Memory B cell (primary cell): ENCODE measurements at places on chromosomes 4 and X.
A peak's percentile ranks its signal among the peaks of the same experiment; 100 is the strongest.

- no peaks in the 10 kb centered on the region for H3K4me1 ChIP-seq
- H3K27ac ChIP-seq, result no peak overlapping the region
- no peak overlapping the region for H3K4me3 ChIP-seq
These were observed 619.4 kb upstream of the SPANXN1 start for GRCh38 chrX:144627947-144628346.

DNA sequence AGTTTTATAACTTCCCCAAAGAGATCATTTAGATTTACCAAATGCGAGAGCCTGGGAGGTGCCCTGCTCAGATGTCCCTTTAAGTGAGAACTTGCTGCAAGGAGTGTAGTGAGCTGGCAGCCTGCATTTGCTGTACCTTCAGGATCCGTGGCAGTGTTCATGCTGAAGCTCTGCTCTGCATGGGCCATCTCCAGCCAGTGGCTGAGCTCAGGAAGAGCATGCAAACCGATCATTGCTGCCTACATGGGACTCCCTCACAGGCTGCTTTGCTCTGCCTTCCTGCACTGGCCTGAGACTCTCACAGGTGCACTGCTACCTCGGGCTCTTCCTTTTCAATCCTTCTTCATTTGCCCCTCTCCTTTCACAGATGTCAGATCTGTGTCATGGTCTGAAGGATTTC, 152.0 kb upstream of the SFRP2 start:
- H3K4me3 ChIP-seq, result no peak overlapping the region
- H3K27ac ChIP-seq, result no peak overlapping the region
- no peak for DNase-seq
- H3K27me3 ChIP-seq, result peaks cover 5% of the 10 kb centered on the region
- H3K4me1 ChIP-seq, result peaks cover 4% of the 10 kb centered on the region

DNA sequence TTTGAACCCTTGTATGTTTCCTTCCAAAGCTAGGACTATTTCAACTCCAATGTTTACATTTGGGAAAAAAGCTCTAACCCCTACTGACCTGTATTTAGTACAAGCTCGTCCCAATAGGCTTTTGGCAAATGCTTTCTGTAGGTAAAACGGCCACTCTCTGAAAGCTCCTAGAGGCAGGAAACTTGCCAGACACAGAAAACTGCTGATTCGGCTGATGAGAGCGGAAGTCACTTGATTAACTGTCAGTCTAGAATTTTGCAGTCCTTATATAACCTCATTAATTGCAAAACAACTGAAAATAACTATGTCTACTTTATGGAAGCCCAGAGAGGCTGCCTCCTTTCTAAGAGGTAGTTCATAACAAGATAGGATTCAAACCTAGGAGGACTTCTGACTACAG, 108.1 kb downstream of the TSPAN7 start:
- no peaks in the 10 kb centered on the region for H3K36me3 ChIP-seq
- H3K4me1 ChIP-seq, result peaks cover 3% of the 10 kb centered on the region
- no peak for DNase-seq
- peaks cover 2% of the 10 kb centered on the region for H3K27me3 ChIP-seq

GRCh38 chr4:147815741-147816140, 83.9 kb downstream of the ARHGAP10 start:
- DNase-seq, result no peak
- H3K4me1 ChIP-seq, result no peaks in the 10 kb centered on the region
- H3K27me3 ChIP-seq, result no peaks in the 10 kb centered on the region
- no peaks in the 10 kb centered on the region for H3K36me3 ChIP-seq

DNA sequence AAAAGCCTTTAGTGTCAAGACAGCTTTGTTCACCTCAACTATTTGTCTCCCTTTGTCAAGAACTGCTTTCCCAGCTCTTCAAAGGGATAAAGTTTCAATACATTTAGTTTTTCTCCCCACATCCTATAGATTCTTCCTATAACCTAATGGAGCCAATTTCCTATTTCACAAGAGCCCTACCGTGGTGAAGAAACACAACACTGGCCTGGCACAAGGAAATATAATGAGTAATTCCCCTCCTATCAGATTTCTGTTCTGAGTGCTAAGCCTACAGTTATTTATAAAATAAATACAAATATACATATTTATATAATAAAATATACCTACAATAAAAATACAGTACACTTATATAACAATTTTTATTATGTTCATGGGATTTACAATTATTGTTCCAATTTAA, 89.9 kb downstream of the SHISA3 start:
- peaks cover 18% of the 10 kb centered on the region for H3K36me3 ChIP-seq
- no peaks in the 10 kb centered on the region for H3K27me3 ChIP-seq
- peaks cover 18% of the 10 kb centered on the region for H3K4me1 ChIP-seq

DNA sequence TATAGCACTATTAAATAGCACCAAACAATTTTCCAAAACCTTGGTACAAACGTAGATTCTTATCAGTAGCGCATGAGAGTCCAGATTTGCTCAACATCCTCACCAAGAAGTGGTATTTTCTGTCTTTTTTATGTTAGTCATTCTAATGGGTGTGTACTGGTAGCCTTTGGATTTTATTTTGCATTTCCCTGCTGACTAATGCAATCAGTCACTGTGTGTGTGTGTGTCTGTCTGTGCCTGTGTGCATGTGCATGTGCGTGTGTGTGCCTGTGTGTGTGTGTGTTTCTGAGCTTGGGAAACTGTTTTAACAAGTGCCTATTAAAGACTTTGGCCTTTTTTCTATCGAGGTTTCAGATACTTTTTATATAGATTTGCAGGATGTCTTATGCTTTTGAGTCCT, 82.2 kb upstream of the MAGEA10 start:
- no peak overlapping the region for H3K27ac ChIP-seq
- no peaks in the 10 kb centered on the region for H3K36me3 ChIP-seq
- H3K4me1 ChIP-seq, result no peaks in the 10 kb centered on the region
- peaks cover 2% of the 10 kb centered on the region for H3K27me3 ChIP-seq

DNA sequence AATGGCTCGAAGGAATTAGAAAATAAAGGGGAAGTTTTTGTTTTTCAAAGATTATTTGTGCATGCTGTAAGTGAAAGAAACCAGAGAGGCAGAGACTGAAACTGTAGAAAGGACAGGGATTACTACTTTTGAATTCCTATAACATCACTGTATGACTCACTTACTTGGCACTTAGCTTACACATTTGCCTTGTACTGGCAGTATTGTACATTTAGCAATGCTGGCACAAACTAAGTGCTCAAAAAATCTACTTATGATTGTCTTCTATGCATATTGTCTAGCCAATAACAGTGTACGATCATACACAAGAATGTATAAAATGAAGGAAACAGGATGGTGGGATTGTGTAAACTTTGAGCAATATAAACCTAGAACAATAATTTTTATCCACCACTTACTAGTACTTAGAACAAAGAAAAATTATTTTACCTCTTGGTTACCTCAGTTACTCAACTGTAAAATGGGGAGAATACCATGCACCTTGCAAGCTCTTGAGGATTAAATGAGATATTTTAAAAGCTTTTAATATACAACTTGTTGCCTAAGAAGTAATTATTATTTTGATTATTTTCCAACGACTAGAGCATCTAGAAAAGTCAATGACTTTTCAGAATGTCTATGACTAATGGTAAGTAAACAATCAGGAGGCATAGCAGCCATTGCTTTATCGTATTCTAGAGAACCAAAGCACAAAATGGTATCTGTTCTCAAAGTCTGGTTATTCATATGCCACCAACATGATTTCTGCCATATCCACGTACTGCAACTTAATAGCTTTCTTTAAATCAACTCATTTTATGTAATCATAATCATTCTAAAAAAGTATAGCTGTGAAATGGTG, 4.7 kb downstream of the FAM120C start:
- no peak for DNase-seq
- H3K4me1 ChIP-seq, result peaks cover 47% of the 10 kb centered on the region
- peak overlapping the region; percentile 8 for H3K27ac ChIP-seq

GRCh38 chr4:93143902-93144301, 684.7 kb upstream of the ATOH1 start:
- H3K4me1 ChIP-seq, result no peaks in the 10 kb centered on the region
- H3K27me3 ChIP-seq, result no peaks in the 10 kb centered on the region
- DNase-seq, result no peak
- no peak overlapping the region for H3K27ac ChIP-seq
- H3K4me3 ChIP-seq, result no peak overlapping the region
- H3K36me3 ChIP-seq, result no peaks in the 10 kb centered on the region

DNA sequence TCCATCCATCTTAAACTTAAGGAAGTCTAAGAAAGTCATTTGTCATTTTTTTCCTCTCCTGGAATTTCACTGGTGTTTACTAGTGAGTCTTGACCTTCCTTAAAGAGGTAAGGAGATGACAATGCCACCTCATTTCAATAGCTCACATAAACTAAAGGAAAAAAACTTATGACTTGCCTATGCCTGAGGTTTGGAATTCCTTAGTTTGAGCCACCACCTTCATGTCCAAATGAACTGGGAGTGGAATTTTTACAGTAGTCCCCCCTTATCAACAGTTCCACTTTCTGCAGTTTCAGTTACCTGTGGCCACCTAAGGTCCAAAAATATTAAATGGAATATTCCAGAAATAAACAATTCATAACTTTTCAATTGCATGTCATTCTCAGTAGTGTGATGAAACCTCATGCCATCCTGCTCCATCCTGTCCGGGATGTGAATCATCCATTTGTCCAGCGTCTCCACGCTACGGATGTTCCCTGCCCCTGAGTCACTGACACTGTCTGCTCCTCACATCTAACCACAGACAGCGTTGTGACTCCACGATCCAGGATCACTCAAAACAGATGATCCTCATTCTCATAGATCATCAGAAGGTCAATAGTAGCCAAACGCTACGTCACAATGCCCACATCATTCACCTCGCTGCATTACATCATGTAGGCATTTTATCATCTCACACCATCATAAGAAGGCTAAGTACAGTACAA, 177.4 kb downstream of the SH3KBP1 start:
- peak overlapping the region; percentile 45 for H3K27ac ChIP-seq
- H3K4me3 ChIP-seq, result no peak overlapping the region
- peaks cover 10% of the 10 kb centered on the region for H3K36me3 ChIP-seq
- DNase-seq, result no peak
- peaks cover 18% of the 10 kb centered on the region for H3K4me1 ChIP-seq

DNA sequence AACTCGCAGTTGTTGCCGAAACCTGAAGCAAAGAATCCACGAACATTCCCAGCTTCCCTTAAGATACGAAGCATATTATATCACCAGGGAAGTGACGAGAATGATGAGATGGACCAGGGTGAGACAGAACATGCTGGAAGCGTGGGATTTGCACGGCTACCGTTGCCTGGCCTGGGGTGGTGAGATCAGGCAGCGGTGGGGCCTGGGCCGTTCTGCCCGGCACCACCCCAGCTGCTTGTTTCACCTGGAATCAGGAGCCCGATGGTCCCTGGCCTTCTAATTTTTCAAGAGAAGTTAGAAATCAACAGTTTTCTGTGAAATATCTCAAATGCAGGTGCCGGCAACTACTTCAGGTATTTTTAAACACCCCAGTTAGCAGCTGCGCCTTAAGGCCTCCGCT, 5.7 kb downstream of the CLDN22 start:
- H3K4me3 ChIP-seq, result no peak overlapping the region
- no peaks in the 10 kb centered on the region for H3K4me1 ChIP-seq
- no peaks in the 10 kb centered on the region for H3K36me3 ChIP-seq
- DNase-seq, result no peak
- peaks cover 9% of the 10 kb centered on the region for H3K27me3 ChIP-seq

DNA sequence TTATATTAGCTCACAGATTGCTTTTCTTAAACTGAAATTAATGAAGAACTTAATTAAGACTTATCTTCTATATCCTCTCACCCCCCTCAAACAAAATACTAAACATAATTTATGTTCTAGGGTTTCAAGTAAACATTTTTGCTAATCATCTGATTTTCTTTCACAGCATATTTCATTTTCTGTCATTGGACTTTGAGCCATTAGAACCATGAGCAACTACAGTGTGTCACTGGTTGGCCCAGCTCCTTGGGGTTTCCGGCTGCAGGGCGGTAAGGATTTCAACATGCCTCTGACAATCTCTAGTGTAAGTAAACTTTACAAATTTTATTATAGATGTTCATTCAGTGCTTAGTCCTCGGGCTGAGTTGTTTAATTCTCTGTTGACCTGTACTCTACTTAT, 3.3 kb downstream of the PDLIM5 start:
- no peak for DNase-seq
- no peak overlapping the region for H3K27ac ChIP-seq
- peaks cover 23% of the 10 kb centered on the region for H3K4me1 ChIP-seq
- peaks cover 5% of the 10 kb centered on the region for H3K36me3 ChIP-seq
- no peaks in the 10 kb centered on the region for H3K27me3 ChIP-seq
- H3K4me3 ChIP-seq, result no peak overlapping the region

GRCh38 chrX:47218280-47218919, at the start of gene CDK16:
TSS of gene CDK16 (plus strand) at chrX:47218681. CDS start at chrX:47223558, 4,877 bp downstream.
- peak within 1 kb of the TSS; percentile 93 for H3K4me3 ChIP-seq
- peak; percentile 66 for DNase-seq
- H3K27ac ChIP-seq, result peak within 1 kb of the TSS; percentile 99
- H3K4me1 ChIP-seq, result peaks cover 35% of the 10 kb centered on the region

- no peak for DNase-seq
- peaks cover 14% of the 10 kb centered on the region for H3K36me3 ChIP-seq
- no peak overlapping the region for H3K4me3 ChIP-seq
- H3K27me3 ChIP-seq, result no peaks in the 10 kb centered on the region
- H3K4me1 ChIP-seq, result no peaks in the 10 kb centered on the region
These were observed 19.9 kb downstream of the CC2D2A start for GRCh38 chr4:15489551-15489950.

DNA sequence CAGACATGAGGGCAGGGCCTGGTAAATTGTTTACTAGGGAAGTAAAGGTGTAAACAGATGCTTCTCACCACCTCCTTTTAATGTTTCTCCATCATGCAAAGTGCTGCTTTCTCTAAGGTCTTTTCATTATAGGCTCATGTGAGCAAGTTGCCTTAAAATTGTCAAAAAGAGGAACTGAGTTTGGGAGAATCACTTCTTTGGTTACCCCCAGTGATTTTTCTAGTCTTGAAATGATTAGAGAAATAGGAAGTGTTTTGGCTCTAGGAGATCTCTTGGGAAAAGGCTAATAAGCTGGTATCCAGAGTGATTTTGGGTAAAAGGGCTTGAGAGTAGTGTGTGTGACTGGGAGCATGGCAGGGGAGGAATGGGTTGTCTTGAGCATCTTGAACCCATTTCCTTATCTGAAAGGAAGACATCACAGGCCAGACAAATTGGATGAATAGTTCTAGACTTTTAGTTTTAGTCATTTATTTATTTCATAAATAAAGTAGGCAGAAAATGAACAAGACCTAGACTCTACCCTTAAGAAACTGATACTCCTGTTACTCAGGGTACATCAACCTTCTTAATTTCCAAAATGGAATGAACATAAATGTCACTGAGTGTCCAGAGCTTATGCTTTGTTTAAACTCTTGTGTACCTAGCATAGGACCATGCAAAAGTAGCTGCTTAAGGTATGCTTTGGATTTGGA, 14.2 kb downstream of the GRPR start:
- no peak for DNase-seq
- no peaks in the 10 kb centered on the region for H3K27me3 ChIP-seq
- no peak overlapping the region for H3K27ac ChIP-seq
- peaks cover 9% of the 10 kb centered on the region for H3K4me1 ChIP-seq
- H3K36me3 ChIP-seq, result no peaks in the 10 kb centered on the region

- H3K4me3 ChIP-seq, result peak overlapping the region; percentile 77
- no peaks in the 10 kb centered on the region for H3K27me3 ChIP-seq
- H3K4me1 ChIP-seq, result peaks cover 14% of the 10 kb centered on the region
- H3K36me3 ChIP-seq, result peaks cover 5% of the 10 kb centered on the region
These were observed 980 bp downstream of the AP1S2 start for GRCh38 chrX:15853586-15854079.
